Activated naive CD8-positive, alpha-beta T cell treated with anti-CD3 and anti-CD28 coated beads for 36 hours (primary cell): ENCODE measurements at places on chromosomes 5 and 9.

DNA sequence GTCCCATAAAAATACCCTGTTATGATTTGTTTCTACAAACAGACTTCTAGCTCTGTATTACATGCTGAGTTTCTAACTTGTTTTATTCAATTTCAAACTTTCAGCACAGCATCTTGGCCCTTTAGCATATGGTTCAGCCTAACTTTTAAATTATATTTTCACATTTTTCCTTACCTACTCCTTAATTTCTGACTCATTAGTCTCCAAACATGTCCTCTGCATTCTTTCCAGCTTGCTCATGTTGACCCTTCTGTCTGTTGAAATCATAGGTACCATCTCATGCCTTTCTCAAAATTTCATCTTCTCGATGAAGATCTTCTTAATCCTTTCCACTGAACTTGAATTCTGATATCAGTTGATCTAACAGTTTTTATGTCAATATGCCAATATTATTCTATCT is 200.9 kb upstream of the RIOK2 start:
- H3K27me3 ChIP-seq, result no peaks in the 10 kb centered on the region
- H3K4me3 ChIP-seq, result no peak overlapping the region
- no peak for DNase-seq
- H3K27ac ChIP-seq, result no peak overlapping the region
- no peaks in the 10 kb centered on the region for H3K4me1 ChIP-seq

- no peaks in the 10 kb centered on the region for H3K4me1 ChIP-seq
- no peak overlapping the region for H3K4me3 ChIP-seq
- H3K36me3 ChIP-seq, result no peaks in the 10 kb centered on the region
- H3K27me3 ChIP-seq, result no peaks in the 10 kb centered on the region
- no peak for DNase-seq
These were observed 131.2 kb downstream of the ROR2 start for GRCh38 chr9:91818647-91819403.

- H3K27ac ChIP-seq, result no peak overlapping the region
- no peaks in the 10 kb centered on the region for H3K36me3 ChIP-seq
- no peak overlapping the region for H3K4me3 ChIP-seq
- no peak for DNase-seq
These were observed 34.3 kb downstream of the TMOD1 start for GRCh38 chr9:97535771-97536170.

- H3K27ac ChIP-seq, result no peak within 1 kb of the TSS
- peak; percentile 1 for DNase-seq
- peaks cover 72% of the 10 kb centered on the region for H3K27me3 ChIP-seq
These were observed at the start of gene MAP1B for GRCh38 chr5:72107131-72107900. Gene MAP1B, plus strand, starts transcription at chr5:72107475. Its CDS starts 57 bp downstream, at chr5:72107532.

DNA sequence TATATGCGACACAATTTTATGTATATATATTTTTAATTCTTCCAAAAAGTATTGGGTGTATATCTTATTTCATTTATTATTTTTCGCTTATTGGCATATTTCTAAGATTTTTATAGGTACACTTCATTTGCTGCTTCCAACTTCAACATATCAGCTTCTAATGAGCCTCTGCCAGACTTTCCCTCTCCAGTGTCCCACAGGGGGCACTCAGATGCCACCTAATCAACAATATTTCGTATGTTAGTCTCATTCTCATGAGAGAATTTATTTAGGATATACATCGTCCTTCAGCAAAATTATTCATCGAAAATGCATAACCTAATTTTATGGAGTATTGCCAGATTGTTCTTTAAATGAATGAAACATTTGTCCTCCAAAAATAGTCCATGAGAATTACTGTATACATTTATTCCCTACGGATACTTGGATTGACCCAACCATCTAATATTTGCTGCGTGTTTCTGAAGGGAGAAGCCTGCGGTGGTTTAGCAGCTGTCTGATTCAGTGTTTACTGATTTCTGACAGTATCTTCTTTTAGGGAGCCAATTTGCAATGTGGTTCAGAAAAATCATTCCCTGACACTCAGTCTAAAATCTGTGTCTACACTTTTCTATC is 100.6 kb upstream of the SELENOP start:
- H3K27me3 ChIP-seq, result peaks cover under 1% of the 10 kb centered on the region
- H3K36me3 ChIP-seq, result no peaks in the 10 kb centered on the region
- no peak overlapping the region for H3K4me3 ChIP-seq
- peaks cover 18% of the 10 kb centered on the region for H3K4me1 ChIP-seq
- H3K27ac ChIP-seq, result no peak overlapping the region

DNA sequence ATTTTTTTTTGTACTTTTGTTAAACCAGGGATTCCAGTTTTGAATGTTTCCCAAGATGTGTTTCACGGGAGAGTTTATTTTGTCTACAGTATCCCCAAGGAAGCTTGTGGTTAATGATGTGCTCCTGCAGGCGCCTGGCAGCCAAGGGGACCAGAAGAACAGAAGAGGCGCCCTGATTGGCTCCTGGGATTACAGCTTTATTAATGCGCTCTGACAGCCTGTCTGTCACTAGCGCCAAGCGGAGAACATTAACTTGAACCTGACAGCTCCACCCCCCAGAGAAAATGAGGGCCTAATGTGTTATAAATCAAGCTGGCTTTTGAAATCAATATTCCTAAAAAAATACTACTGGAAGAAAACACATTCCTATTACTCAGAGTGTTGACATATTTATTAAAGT is 5.0 kb upstream of the FBXL7 start:
- no peak for DNase-seq
- peaks cover 18% of the 10 kb centered on the region for H3K27me3 ChIP-seq
- no peaks in the 10 kb centered on the region for H3K4me1 ChIP-seq
- no peaks in the 10 kb centered on the region for H3K36me3 ChIP-seq
- no peak overlapping the region for H3K27ac ChIP-seq

DNA sequence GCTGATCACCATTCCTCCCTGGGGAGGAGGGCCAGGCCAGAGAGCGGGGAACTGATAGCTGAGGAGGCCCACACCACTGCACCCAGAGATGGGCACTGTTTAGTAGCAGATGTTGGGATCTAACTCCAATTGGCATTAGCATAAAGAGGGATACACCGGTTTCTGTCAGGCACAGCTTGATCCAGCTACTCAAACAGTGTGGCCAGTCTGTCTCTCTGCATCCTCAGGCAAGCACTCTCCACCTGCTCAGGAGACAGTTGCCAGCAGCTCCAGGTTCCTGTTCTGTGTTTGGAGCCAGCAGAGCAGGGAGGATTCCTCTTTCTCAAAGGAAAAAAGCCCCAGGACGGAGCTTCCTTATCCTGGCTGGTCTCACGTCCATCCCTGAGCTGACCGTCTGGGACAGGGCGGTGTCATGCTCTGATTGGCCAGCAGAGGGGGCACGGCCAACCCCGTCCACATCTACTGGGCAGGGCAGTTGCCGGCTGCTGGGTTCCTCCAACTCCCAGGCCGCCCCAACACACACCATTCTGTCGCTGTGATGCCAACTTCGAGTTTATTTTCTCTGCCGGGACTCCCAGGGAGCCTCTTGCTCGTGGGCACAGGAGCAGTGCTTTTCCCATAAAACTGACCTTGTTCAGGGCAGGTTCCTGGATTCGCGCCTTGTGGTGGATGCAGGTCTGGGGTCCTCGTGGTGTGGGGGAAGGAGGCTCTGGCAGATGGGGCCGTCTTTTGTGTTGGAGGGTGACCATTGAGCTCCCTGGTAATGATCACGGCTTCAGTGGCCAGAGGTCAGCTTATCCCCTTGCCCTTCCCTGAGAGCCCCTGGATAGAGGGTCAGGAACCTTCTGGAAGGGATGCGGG is 47.9 kb downstream of the COL5A1 start:
- H3K27me3 ChIP-seq, result no peaks in the 10 kb centered on the region
- no peak for DNase-seq
- no peak overlapping the region for H3K27ac ChIP-seq
- H3K4me3 ChIP-seq, result no peak overlapping the region
- H3K36me3 ChIP-seq, result no peaks in the 10 kb centered on the region
